ENCODE measurements at places on chromosomes 3 and 15. TPM values are rescaled to one million over a fixed set of nuclear protein-coding genes. Genes with fewer than 3 reads are reported as not detected.
A peak's percentile ranks its signal among the peaks of the same experiment; 100 is the strongest.

DNA sequence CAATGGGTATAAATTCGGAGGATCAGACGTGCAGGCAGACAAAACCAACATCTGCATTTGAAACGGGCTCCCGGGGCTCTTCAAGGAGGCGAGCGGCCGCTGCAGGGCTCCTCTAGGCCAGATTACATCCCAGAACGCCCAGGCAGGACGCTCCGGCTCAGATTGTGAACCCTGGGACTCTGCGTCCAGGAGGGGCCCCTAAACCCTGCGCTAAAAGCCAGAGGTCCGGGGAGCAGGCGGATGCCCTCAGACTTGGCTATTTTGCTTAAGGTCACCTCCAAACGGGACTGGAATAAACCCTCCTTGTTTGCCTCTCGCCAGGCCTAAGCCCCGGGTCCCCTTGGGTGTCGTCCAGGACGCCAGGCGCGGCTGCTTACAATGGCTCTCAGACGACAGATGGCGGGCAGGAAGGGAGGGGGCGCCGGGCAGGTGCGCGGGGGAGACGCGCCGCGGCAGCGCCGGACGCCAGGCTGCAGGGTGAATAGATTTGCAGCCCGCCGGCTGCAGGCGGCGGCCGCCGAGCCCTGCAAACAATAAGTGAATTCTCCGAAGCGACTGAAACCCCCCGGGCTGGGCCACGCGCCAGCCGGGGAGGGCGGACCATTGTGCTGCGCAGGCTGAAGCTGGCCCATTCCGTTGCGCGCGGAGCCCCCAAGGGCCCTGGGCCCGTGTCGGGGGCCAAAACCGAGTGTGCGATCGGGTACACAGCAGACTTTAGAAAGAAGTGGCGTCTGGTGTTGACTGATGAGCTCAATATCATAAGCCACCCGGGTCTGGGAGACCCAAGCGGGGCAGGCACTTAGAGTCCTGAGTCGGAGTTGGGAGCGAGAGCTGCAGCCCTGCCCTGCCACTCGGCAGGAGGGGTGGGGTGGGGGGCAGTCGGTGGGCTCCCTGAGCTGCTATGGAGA lies 32.3 kb upstream of the AMOTL2 start:
- DNase-seq = peak; percentile 50
- H3K4me1 ChIP-seq = peaks cover 9% of the 10 kb centered on the region
- no peaks in the 10 kb centered on the region for H3K36me3 ChIP-seq

GRCh38 chr3:126342991-126343648 lies 14.1 kb downstream of the KLF15 start:
- peaks cover 2% of the 10 kb centered on the region for H3K4me1 ChIP-seq
- no peak overlapping the region for H3K27ac ChIP-seq
- no peak overlapping the region for H3K4me3 ChIP-seq

- DNase-seq = no peak
- H3K27ac ChIP-seq = 0 out of 2 replicates have a peak overlapping the region, but pooled peaks have one; percentile 31
- no peaks in the 10 kb centered on the region for H3K27me3 ChIP-seq
These were observed 18.6 kb downstream of the ATRIP start for GRCh38 chr3:48465237-48465530.

- H3K27me3 ChIP-seq = no peaks in the 10 kb centered on the region
- DNase-seq = no peak
- H3K4me1 ChIP-seq = no peaks in the 10 kb centered on the region
- H3K36me3 ChIP-seq = no peaks in the 10 kb centered on the region
- peak overlapping the region; percentile 32 for H3K27ac ChIP-seq
These were observed 87.3 kb downstream of the DHX30 start for GRCh38 chr3:47890126-47890827.

GRCh38 chr3:14775011-14775410 lies 43.8 kb upstream of the FGD5 start:
- H3K4me3 ChIP-seq = no peak overlapping the region
- no peak for DNase-seq
- H3K27ac ChIP-seq = no peak overlapping the region
- no peaks in the 10 kb centered on the region for H3K27me3 ChIP-seq
- no peaks in the 10 kb centered on the region for H3K36me3 ChIP-seq

- no peaks in the 10 kb centered on the region for H3K4me1 ChIP-seq
- H3K27me3 ChIP-seq = no peaks in the 10 kb centered on the region
- no peaks in the 10 kb centered on the region for H3K36me3 ChIP-seq
- H3K27ac ChIP-seq = no peak overlapping the region
- no peak overlapping the region for H3K4me3 ChIP-seq
These were observed 755 bp downstream of the CD200R1 start for GRCh38 chr3:112974178-112974517.

The TMEM45A gene
- 12.9 TPM for total RNA-seq

The WWTR1 gene
- 19.2 TPM for total RNA-seq

The DUOX1 gene
- total RNA-seq = 0.84 TPM
